ENCODE measurements at places on chromosomes 12 and 14.

DNA sequence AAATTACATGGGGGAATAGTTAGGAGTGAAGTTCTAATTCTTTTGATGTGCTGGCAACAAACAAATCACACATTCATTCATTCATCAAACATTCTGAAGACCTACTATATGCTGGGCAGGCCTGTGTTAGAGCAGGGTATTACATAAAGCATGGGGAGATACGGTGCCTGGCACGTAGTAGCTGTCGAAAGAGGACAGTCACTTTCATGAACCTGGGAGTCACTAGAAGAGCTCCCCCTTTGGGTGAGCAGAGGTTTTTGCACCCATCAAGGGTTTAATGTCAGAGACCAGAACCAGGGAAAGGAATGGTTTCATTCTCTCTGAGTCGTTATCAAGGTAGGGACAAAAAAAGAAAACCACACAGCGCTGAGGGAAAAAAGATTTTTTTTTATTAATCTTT is 10.0 kb downstream of the LHX5 start:
- DNase-seq = no peak

DNA sequence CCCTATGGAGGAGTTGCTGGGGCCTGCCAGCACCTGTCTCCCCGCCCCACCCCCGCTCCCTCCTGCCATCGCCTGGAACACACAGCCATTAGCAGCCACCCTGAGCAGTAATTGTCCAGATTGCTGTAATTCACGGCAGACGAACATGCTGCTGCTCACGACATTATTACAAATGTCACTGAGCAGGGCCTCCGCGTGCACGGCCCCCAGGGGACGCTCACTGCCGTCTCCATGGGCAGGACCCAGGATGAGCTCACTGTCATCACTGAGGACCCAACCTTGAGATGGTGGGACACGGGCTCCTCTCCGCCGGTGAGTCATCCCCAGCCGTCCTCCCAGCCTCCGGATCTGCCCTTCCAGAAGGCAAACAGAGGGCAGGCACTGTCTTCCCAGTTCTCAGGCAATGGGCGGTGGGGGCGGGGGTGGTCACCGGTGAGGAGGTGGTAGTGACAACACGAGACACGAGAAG is 100.4 kb downstream of the RFLNA start:
- no peak for DNase-seq

DNA sequence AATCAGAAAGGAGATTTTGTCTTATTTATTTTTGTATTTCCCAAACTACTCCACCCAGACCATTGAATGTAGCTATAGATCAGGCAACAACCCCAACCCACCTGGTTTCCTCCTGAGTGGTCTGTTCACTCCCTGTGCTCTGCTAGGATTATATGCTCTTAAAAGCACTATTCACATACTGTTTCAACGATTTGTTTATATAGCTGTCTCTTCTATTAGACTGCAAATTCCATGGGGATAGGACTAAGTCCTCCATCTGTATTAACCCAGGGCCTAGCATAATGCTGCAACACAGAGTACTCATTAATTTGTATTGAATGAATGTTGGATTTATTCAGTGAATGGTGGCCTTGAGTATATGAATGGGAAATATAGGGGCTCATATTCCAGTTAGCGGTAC is 307.6 kb downstream of the RAD51B start:
- no peak for DNase-seq

- DNase-seq = no peak
Measured at GRCh38 chr14:49860988-49861698, 8.6 kb upstream of the NEMF start.

- DNase-seq = peak; percentile 99
Measured at GRCh38 chr14:24141097-24141880, at the start of gene EMC9. EMC9 (minus strand) TSS chr14:24141591; CDS start chr14:24141304, 287 bp downstream.
